ENCODE measurements at places on chromosomes 7 and 10. TPM values are rescaled to one million over a fixed set of nuclear protein-coding genes. Genes with fewer than 3 reads are reported as not detected.

Gene SMARCD3
- 22.2 TPM for total RNA-seq

Gene GALNT17
- total RNA-seq = not detected

Gene PSTK
- 8.3 TPM for total RNA-seq

Gene GIMAP2
- 3.0 TPM for total RNA-seq

GRCh38 chr7:114051871-114052331, 133.1 kb upstream of the PPP1R3A start:
- no peak for DNase-seq

GRCh38 chr10:127059314-127059713, 137.1 kb downstream of the INSYN2A start:
- no peak for DNase-seq

DNA sequence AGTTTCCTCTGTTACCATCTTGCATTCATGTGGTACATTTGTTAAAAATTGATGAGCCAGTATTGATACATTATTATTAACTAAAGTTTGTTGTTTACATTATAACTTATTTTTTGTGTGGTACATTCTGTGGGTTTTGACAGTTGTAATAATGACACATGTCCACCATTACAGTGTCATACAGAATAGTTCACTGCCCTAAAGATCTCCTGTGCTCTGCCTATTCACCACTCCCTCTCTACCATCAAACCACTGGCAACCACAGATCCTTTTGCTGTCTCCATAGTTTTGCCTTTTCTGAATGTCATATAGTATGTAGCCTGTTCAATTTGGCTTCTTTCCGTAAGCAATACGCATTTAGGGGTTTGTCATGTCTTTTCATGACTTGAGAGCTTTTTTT, 156.9 kb downstream of the PHF14 start:
- DNase-seq = no peak

DNA sequence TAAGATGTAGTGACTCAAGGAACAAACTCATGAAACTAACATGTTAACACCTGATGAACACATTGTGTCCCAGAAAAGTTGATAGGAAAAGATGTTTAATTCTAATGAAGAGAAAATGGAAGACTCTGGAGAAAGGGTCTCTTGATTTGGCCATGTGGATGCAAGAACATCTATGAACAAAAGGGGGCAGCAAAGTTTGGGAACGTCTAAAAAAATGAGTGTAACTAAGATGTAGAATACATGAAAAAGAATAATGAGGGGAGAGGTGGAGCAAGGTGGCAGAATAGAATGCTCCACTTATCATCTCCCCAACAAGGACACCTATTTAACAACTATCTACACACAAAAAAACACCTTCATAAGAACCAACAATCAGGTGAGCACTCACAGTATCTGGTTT, 805.1 kb downstream of the TNS3 start:
- DNase-seq = peak; percentile 26
